ENCODE measurements at places on chromosomes 3 and 15.

- DNase-seq: no peak
Observed at GRCh38 chr3:175224051-175224450, 364.9 kb downstream of the NAALADL2 start.

GRCh38 chr15:88233921-88234320 lies 22.6 kb downstream of the NTRK3 start:
- DNase-seq: no peak

DNA sequence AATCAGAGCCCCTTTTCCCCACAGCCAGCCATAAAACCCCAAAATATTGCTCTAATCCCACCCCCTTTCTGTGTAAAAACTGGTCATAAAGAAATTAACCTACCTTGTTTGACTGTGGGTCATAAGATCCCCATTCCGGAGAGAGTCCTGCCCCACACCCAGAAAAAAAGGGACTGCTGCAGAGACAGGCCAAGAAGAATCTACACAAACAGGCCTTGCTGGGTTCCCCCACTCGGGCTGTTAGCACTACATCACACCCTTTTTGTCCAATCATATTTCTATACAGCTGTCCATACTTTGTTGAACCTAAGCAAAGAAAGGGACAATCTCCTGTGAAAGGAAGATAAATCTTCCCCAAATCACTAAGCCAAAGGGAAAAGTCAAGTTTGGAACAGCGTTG lies 84.4 kb upstream of the MFGE8 start:
- no peak for DNase-seq

DNA sequence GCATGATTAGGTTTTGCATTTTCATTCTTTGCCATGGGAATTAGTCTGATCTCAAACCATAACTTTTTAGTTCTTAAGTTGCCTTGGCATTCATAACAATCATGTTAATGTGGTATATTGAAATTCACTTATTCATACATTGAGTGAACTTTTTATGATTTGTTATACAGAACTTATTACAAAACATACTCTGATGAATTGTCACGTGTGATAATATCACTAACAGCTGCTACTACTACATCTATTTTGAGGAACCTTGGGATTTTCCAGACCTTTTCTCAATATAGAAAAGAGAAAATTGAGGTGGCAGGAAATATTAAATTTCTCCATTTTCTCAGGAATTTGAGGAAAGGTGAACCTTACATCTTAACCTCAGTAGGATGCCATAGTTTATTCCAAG lies 9.2 kb downstream of the LXN start:
- no peak for DNase-seq

DNA sequence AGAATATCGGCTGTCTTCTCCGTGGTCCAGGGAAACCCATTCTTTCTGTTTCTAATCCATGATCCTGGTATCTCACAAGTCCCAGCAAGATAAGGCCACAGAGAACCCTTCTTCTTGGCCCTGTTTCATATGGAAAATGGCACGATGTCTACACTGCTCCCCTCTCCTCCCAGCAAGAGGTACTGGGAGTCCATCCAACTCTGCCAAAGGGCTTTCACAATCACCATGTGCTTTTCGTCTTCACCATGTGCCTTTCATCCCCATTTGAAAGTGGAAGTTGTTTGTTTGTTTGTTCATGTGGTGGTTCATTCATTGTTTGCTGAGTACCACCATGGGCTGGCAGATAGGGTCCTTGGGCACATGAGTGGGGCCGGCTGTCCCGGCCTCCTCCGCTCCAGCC lies 5.5 kb downstream of the ITIH3 start:
- DNase-seq: no peak
